ENCODE measurements at places on chromosomes 16 and 17. TPM values are rescaled to one million over a fixed set of nuclear protein-coding genes. Genes with fewer than 3 reads are reported as not detected.

DNA sequence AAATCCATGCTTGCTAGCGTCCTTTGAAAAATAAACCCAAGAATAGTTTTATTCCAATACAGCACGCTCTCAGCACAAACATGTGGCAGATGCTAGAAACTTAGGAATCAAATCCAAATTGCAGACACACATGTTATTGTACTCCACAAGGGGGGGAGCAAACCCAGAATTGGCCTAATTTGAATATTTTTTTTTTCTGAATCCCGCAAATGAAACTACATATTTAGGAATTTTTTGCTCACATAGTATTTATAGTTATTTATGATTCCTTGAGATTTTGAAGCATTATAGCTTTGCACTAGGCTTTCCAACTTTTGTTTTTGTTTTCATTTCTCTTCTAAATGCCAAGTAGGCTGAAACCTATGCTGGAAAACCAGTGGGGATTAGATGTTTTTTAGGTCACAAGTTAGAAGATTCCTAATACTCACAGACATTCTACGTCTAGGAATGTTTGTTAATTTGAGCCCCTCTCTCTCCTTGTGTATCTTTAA is 59.3 kb upstream of the CDH11 start:
- DNase-seq: peak; percentile 85

- DNase-seq: no peak
Measured at GRCh38 chr16:89147085-89147817, 24.3 kb upstream of the CDH15 start.

DNA sequence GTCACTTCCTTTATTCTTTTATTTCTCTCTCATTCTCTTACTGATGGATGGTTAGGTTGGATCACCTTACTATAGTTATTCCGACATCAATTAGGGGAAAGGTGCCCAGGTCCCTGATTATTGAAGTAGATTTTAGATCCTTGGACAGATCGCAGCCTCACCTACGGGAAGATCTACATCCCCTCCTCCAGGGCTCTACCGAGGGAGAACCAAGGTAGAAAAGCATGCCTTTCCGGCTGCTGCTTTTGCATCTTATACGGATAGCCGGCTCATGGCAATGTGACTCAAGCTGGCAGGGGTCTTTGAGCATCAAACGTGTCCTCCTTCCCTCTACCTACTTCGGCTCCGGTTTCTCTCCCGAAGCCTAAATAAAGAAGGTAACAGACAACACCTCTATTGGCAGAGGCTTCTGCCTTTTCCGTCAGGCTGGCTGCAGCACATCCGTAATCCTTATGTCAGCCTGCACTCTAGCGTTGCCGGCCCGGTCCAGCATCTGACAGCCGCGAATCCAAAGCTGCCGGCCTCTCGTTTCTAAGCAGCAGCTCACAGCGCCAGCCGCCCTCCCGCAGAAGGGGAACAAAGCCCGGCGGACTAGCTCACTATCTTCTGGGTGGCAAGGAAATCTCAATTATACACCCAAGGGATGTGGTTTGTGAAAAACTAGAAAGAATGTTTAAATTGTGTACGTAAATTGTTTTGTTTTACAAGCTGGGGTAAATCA is 46.9 kb downstream of the IRX6 start:
- peak; percentile 35 for DNase-seq

- DNase-seq: peak; percentile 17
Measured at GRCh38 chr16:46884513-46885293, 541 bp downstream of the GPT2 start.

Gene OTOP3
- not detected for total RNA-seq

Gene PLA2G10
- total RNA-seq: not detected

All from fibroblast of villous mesenchyme (primary cell).